ENCODE measurements at places on chromosomes 6 and 20.

GRCh38 chr20:61902221-61902869, 163.3 kb downstream of the TAF4 start:
- no peak for DNase-seq

DNA sequence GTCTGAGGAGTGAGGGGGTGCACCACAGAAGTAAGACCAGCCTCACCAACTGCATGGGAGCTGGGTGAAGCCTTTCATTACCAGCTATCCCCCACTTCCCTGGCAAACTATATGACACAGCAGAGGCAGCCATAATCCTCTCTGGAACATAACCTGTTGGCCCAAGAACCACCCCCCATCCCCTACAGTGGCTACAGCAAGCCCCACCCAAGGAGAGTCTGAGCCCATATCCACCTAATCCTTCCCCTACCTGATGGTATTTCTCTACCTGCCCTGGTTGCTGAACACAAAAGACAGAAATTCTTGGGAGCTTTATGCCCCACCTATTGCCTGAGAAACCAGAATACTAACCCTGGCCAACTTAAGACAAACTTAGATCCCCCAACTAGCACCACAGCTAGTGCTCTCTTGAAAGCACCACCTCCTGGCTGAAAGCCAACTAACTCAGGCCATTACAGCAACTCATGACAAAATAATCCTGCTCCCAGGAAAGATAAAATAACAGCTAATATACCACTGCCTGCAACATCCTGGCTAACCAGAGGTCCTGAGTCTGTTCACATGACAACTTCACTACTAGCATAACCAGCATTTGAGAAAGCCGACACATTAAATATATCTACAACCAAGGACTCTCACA, 11.2 kb downstream of the RNGTT start:
- no peak for DNase-seq

DNA sequence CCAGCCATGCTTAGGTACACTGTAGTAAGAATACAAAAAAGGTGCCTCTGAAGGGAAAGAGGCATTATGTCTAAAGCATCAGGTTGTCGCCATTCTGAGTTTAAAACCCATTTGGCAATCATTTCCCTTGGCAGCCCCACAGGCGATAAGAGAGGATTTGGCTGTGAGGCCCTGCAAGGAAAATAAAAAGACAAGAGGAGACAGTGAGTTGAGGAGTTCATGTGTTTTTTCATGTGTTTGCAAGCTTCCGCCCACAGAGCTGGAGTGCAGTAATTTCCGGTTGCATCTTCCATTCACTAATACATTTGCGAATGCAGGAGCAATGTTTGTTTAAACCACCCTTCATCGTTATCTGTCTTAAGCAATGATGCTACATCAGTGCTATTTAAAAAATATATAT, 138.5 kb upstream of the SOX4 start:
- no peak for DNase-seq

DNA sequence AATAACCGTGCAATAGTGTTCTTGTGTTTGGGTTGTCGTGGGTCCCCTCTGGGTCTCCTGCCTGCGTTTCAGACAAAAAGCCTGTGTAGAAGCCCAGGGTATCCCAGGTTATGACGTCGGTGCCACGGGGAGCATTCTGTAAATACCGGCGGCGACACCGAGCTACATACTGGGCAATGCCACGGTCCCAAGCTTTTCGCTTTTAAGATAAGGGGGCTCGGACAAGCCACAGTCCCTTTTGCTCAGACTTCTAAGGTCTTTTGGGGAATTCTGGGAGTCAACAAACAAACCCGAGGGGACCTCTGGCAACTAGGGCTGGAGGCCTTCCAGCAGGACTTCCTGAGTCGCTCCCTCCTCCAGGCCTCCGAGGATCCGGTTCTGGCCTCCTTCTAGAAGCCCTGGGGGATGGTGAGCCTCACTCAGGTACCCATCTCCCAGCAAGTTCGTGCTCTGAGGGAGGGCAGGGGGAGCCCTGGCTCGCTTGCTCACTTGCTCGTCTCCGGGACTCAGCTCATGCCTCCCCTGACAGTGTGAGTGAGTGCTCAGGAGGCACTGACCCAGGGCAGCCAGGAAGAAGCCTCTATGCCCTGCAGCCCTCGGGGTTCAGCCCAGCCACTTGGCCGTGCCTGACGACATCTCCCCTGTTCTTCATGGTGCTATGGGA, 62.4 kb upstream of the MRPS10 start:
- DNase-seq = peak; percentile 35

DNA sequence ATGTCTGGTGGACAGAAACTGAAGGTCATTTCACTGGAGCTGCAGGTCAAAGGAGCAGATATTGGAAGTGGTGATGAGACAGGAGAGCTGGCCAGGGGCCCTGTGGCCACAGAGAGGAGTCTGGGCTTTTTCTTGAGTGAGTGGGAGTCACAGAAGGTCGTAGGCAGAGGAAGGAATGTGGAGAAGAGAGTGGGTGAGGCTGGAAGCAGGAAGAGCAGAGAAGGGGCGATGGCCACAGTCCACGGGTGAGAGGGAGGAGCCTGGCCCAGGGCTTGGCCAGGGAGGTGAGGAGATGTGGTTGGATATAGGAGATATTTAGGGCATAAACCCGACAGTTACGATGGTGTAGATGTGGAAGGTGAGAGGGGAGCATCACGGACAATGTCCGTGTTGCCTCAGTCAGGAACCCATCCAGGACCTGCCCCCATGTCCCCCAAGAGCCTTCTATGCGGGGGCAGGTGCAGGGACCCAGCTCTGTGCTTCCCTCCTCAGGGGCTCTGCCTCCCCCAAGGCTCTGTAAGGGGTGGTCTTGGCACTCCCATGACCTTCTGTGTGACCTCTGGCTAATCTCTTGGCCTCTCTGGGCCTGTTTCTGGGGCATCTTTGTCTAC, 150.5 kb upstream of the PTPN1 start:
- DNase-seq = no peak
